ENCODE measurements at places on chromosomes 4 and X.

GRCh38 chr4:27100713-27101112, 240.1 kb downstream of the STIM2 start:
- no peak for DNase-seq

- no peak for DNase-seq
Measured at GRCh38 chr4:73621357-73621756, 1.1 kb upstream of the RASSF6 start.

GRCh38 chr4:7330031-7330596, 104.6 kb downstream of the PSAPL1 start:
- no peak for DNase-seq

GRCh38 chrX:38561126-38561868, at the start of gene TSPAN7:
TSS of gene TSPAN7 (plus strand) at chrX:38561542. CDS start at chrX:38561547, 5 bp downstream.
- DNase-seq, result peak; percentile 57

DNA sequence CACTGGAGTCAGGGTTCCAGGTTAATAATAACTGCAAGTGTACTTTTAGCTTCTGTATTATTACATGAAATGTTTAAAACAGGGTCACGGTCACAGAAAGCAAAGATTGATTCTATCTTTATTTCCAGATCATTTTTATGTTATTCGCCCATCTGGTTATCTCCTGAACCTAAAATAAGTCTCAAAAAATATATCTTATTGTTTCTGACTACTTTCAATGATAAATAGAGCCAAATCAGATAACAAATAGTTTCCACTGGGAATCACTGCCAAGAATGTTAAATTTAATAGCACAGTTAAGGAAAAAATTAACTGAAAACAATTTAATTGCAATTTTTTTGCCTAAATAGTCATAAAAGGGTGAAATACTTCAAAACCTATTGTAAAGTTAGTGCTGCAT, 17.2 kb upstream of the VEGFD start:
- DNase-seq, result no peak

DNA sequence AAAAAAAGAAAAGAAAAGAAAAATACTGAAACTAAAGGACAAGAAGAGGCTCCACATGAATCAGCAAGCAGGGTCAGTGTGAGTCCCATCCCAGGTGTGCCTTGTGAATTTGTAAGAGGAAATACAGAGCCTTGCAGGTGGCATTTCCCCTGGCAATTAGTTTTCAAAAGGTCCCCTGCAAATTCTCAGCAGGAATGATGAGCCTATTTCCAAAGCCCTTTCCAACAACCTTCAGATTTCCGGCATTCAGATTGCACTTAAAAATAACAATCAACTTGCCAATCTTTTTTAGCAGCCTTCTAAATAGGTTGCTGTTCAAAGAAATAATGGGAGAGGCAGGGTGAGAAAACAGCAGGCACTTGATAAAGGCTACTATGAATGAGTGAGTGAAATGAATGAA, 66.4 kb upstream of the OR13H1 start:
- no peak for DNase-seq

- DNase-seq, result peak; percentile 49
Measured at GRCh38 chrX:9542761-9543111, 77.9 kb downstream of the TBL1X start.

DNA sequence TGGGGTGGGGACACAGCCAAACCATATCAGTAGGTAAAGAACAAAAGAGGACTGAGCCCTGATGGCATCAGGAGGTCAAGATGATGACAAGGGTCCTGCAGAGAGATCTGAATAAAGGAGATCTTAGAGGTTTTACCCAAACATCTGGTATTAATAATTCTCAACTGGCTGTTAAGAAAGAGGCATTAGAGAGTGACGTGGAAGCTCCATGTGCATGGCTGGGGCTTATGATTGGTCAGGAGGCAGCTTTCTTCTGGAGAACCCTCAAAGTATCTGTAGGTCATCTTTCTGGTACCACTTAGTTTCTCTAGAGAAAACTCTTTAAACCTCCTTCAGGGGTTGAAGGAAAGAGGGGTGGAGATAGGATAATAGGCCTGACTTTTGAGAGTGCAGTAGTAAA, 18.7 kb downstream of the MGST2 start:
- no peak for DNase-seq

DNA sequence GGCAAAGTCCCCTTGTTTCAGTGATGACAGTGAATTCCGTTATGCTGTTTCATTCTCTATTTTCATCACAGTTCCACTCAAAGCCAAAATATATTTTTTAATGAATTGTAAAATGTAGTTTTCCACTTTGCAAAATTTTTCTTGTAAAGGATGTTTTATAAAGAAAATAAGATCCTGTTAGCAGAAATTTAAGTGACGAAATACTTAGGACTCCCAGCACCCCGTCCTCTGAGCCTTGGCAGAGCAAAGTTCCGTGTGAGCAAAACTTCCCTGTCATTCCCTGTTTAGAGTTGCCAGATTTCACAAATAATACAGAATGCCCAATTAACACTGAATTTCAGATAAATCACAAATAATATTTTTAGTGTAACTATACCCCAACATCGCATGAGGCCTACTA, 81.0 kb upstream of the RBPJ start:
- DNase-seq, result no peak

GRCh38 chr4:98632258-98632657, 26.2 kb downstream of the TSPAN5 start:
- DNase-seq, result no peak

DNA sequence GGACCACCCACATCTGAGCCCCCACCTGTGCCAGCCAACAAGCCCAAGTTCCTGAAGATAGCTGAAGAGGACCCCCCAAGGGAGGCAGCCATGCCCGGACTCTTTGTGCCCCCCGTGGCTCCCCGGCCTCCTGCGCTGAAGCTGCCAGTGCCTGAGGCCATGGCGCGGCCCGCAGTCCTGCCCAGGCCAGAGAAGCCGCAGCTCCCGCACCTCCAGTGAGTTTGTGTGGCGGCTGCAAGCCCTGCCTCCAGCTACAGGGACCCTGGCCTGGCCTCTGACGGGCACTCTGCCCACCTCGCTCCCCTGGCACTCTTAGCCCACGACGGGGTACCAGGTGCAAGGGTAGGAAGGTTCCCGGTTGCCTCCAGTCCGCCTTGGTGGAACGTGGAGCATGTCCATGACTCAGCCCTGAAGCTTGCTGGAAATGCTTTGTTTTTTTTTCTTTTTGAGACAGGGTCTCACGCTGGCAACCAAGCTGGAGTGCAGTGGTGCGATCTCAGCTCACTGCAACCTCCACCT, 13.7 kb upstream of the ADD1 start:
- no peak for DNase-seq

DNA sequence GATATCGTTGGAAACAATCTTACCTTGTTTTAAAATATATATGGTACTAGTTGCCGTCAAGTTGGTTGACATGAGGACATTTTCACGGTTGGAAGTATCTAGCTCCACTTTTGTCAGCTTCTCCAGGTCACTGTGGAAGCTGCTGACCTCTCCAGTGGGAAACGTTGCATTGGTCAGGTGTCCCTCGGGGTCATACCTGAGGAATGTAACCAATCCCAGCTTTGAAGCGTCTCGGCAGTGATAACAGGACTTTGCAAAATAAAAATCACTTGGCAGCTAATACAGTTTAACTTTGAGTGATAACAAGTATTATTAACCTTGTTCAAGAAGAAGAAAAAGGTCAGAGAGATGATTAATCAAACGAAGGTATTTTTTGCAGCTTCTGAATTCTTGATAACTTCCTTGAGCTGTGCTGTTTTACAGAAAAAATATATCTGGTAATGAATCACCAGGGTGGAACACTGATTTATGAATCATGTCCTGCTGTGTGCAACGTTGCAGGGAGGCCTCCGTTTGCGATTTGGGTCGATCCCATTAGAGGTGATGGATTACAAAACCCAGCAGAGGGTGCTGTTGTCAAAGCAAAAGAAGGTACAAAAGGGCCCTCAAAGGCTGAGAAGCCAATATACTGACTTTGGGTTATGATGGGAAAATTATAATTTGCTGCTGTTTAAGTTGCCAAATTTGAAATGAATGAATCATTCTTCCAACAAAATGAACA, 60.1 kb downstream of the SH2D1A start:
- peak; percentile 34 for DNase-seq

GRCh38 chr4:102959496-102959895, 60.0 kb downstream of the SLC9B1 start:
- DNase-seq, result no peak

DNA sequence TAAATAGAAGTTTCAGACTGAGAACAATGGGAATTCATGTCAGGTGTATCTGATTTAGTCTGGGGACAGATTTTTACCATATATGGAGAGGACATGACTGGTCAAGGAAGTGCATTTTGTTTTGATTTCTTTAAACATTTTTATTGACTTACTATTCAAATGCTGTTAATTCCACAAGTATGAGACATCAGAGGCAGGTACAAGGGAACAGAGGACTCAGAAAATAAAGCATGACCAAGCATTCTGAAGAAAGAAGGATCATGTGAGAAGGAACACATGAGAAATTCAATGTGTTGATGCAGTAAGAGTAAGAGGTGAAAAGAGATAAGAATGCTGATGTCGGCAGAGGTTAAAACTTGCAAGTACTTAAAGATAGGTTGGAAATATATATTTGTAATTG, 1452.6 kb downstream of the PCDH7 start:
- DNase-seq, result no peak

DNA sequence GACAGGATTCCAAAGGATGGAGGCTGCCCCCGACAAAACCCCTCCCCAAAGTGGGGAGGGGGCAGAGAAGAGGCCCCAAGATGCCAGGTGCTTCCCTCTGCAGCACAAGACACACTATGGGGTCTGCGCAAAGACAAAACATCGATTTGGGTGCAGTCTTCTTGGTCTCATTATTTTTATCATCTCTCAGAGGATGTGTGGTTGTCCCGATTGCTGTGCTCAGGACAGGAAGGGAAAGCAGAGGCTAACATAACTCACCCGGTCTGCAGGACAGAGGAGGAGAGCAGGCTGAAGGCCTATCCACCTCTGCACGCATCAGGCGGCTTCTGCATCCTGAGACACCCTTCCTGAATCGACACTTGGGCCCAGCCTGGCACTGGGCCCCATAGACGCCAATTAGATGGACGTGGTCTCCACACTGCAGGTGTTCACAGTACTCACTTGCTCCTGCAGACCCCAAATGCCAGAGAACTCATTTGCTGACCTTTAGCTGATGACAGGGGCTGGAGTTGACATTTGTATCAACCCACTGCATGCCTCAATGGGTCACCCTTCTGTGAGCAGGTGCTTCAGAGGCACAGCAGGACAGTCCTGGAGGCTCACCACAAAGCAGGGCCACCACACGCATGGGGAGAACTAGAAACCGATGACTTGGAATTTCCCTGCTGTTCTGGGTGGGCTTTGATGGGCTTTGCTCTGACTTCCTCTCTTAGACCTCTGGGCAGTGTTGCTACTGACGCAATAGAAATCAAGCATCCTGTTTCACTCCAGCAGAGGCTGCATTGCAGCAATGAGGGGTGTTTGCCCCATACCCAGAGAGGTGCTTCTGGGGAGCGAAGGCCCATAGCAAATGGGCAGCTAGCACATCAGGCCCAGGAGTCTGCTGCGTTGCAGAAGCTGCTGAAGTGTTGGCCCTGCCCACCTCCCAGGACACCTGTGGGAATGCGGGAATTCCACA, 96.3 kb upstream of the ENPP6 start:
- no peak for DNase-seq

- DNase-seq, result peak; percentile 41
Measured at GRCh38 chr4:44760142-44760898, 34.0 kb upstream of the GNPDA2 start.
